ENCODE measurements at places on chromosomes 1 and 21. TPM values are rescaled to one million over a fixed set of nuclear protein-coding genes. Genes with fewer than 3 reads are reported as not detected.

The MNDA gene
- total RNA-seq, result not detected

The CRNN gene
- not detected for total RNA-seq

The PLXNA2 gene
- 0.62 TPM for total RNA-seq

The SLC6A17 gene
- total RNA-seq, result not detected

The PSMB4 gene
- 344 TPM for total RNA-seq

The CCDC24 gene
- total RNA-seq, result 1.2 TPM

The LRRC53 gene
- total RNA-seq, result not detected

The SEMA6C gene
- 7.2 TPM for total RNA-seq

The AGBL4 gene
- total RNA-seq, result 0.47 TPM

The LELP1 gene
- not detected for total RNA-seq

The LRRC38 gene
- total RNA-seq, result not detected

The ZNF670 gene
- total RNA-seq, result 0.37 TPM

The TPTE gene
- total RNA-seq, result not detected

The MATN1 gene
- total RNA-seq, result 1.9 TPM

The DMRTA2 gene
- not detected for total RNA-seq

The APOBEC4 gene
- not detected for total RNA-seq

The C4BPB gene
- total RNA-seq, result 0.72 TPM

The HES3 gene
- not detected for total RNA-seq

The PRAMEF12 gene
- total RNA-seq, result not detected

The BNIPL gene
- total RNA-seq, result 0.94 TPM

Measured in CD4-positive, CD25-positive, alpha-beta regulatory T cell (primary cell).